ENCODE measurements at places on chromosomes 16 and 17.
A peak's percentile ranks its signal among the peaks of the same experiment; 100 is the strongest.

GRCh38 chr17:10127819-10128425, 70.5 kb downstream of the GAS7 start:
- DNase-seq, result no peak

DNA sequence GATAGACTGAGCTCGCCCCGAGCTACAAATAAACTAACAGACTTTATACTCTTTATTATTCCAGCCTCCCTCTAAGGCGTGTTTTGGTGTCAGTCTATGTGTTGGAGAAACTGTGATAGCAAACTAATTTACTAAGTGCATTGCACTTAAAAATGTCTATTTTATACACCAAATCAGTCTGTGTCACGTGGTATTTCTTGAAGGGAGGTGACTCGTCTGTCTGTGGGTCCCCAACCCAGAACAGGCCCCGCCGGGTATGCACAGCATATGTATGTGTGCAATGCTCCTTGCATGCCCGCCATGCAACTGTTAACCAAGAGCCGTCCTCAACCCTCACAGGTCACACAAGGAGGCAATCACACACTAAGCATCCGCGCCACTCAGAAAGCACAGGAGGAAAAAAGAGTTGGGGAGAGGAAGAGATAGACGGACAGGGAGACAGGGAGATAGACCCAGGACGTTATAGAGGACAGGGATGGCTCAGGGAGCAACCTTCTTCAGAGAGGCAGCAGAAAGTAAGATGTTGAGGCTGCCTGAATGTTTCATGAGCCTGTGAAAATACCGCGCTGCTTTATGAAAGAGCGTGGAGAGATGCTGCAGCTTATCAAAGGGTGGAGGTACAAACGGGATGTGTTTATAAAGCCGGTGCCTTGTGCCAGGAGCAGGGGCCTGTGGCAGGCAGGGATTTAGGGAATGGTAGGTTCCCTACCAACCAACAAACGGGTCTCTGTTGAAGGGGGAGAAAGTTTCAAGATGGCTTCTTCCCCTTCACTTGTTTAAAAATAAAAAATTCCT, 4.2 kb downstream of the RBFOX3 start:
- no peak for DNase-seq

DNA sequence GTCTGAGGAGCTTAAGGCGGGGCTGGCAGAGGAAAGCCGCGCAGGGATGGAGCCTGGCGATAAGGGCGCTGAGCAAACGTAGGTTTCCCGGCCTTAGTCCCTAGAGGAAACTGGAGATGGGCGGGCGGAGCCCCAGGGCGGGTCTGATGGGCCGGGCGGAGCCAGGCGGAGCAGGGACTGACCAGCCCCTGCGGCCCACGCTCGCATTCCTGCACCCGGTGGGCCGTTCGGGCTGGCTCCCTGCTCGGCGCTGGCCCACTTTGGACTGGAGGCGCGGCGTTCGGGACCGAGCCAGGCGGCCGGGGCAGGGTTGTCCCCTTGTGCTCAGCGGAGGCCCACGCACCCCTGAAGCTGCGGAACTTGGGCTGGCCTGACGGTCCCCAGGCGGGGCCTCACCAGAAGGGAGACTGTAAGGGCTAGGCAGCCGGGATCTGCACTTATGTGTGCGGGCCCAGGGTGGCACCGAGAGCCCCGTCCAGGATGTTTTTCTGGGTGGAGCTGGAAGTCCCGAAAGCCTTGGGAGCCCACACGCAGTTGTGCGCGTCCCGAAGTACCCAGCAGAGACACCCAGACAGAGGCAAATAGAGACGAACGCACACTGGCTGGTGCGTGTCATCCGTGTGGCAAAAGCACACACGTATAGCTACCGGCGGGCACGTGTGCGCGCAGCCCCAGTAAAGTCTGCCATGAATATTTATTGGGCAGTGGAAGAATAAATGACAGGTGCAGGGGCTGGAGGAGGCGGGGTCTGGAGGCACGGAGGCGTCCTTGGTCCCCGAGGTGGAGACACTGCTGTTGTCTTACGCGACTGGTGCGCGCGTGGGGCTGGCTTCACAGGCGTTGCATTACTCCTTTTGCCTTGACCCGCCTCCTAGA, 1.4 kb downstream of the PYDC1 start:
- peak; percentile 13 for DNase-seq

DNA sequence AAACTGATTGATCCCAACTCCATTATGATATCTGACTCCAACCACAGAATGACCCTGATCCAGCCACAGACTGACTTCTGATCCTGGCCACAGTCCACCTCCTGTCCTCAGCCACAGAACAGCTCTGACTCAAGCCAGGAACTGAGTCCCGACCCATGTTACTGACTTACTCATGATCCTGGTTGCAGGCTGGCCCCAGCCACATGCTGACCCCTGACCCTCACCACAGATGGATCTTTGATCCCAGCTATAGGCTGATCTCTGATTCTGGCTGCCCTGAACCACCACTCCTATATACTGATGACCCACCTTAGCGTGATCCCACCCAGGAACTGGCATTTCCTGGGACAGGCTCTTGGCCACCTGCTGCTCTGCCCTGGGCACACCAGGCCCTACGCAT, 32.2 kb upstream of the IL21R start:
- DNase-seq, result no peak

DNA sequence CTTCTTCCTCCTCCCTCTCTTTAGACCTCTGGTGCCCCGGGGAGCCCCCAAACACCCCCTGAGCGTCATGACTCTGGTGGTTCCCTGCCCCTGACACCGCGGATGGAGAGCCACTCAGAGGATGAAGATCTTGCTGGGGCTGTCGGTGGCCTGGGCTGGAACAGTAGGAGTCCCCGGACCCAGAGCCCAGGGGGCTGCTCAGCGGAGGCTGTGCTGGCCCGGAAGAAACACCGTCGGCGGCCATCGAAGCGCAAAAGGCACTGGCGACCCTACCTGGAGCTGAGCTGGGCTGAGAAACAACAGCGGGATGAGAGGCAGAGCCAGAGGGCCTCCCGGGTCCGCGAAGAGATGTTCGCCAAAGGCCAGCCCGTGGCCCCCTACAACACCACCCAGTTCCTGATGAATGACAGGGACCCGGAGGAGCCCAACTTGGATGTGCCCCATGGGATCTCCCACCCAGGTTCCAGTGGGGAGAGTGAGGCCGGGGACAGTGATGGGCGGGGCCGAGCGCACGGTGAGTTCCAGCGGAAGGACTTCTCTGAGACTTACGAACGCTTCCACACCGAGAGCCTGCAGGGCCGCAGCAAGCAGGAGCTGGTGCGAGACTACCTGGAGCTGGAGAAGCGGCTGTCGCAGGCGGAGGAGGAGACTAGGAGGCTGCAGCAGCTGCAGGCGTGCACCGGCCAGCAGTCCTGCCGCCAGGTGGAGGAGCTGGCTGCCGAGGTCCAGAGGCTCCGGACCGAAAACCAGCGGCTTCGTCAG, 7.5 kb downstream of the HEXIM2 start:
- no peak for DNase-seq

DNA sequence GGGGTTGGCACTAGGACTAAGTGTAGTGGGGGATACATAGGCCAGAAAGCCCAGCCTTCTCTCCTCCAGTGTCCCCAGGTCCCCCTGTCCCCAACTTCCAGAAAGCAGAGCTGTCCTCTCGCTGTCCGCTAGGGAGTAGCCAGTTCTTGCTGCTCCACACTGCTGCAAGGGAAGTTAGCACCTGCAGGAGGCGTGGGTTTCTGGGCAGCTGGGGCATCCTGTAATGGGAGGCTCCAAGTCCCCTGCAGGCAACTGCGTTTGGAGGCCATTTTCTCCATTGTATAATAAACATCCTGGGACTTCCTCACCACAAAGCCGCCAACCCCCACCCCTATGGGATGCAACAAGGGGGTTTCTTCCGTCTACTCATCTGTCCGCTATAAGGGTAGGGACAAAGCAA, 1.7 kb downstream of the RPRML start:
- no peak for DNase-seq

DNA sequence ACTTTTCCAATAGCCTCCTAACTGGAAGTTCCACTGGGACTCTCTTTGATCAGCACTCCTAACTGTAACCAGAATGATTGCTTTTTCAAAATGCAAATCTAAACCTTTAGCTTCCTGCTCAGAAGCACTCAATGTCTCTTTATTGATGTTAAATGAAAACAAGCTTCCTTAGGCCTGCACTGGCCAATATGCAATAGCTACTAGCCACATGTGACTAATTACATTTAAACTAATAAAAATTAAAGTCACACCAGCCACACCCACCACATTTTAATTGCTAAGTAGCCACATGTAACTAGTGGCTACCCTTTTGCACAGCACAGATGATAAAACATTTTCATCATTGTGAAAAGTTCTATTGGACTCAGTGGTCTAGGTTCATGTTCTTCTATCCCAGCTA, 31.8 kb downstream of the FAM20A start:
- no peak for DNase-seq

GRCh38 chr17:77881545-77881944, 77.0 kb upstream of the TNRC6C start:
- DNase-seq, result no peak

GRCh38 chr16:89863741-89864526, 9.5 kb upstream of the TCF25 start:
- no peak for DNase-seq

- no peak for DNase-seq
Observed at GRCh38 chr17:44915321-44915726, at the start of gene GFAP. GFAP (minus strand) TSS chr17:44915500; CDS start chr17:44915486, 14 bp downstream.

GRCh38 chr17:15451680-15452079, 15.7 kb downstream of the CDRT4 start:
- DNase-seq, result no peak

DNA sequence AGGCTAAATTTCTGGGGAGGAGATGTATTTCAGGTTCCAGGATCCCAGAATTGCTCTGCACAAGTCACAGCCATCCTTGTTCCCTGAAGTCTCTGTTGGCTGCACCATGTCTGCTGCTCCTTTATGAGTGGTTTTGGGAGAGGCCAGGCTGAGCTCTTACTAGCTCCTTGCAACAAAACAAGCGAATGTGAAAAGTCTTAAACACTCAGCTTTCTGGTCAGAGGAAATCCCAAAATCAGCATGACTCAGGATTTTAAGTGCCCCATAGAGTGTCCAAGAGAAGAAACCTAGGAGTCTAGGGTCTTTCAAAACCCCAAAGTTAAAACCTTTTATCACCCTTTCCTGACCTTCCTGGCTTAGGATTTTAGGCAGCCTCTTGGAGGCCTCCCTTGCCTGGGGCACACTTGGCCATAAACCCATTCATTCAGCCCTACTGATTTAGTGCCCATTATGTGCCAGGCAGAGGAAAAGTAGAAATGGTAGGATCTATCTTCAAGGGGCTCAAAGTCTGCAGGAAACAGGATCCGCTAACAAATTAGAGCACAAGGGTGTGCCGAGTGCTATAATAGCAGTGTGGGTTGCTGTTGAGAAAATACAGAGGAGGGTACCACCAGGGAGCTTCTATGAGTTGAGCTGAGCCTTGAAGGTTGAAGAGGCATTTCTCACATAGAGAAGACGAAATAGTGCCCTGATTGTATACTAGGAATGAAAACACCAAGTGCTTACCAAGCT, 36.9 kb downstream of the SOST start:
- no peak for DNase-seq

DNA sequence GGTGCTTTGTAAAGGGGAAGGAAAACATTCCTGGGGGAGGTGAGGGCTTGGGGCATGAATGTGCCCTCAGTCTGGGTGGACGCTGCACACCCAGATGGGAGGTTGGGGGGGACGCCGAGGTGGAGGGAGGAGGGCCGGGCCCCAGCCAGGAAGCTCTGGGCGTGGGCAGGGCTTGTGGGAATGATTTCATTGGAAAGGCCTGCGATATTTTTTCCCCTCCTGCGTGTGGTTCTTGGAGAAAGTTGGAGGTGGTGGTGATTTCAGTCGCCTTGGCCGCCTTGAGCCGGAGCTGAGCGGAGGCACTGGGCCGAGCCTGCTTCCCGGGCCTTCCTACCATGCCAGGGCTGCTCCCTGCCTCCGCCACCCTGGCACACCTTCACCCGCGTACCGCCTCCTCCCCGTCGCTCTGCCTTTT, 26.4 kb upstream of the CLEC18A start:
- no peak for DNase-seq

DNA sequence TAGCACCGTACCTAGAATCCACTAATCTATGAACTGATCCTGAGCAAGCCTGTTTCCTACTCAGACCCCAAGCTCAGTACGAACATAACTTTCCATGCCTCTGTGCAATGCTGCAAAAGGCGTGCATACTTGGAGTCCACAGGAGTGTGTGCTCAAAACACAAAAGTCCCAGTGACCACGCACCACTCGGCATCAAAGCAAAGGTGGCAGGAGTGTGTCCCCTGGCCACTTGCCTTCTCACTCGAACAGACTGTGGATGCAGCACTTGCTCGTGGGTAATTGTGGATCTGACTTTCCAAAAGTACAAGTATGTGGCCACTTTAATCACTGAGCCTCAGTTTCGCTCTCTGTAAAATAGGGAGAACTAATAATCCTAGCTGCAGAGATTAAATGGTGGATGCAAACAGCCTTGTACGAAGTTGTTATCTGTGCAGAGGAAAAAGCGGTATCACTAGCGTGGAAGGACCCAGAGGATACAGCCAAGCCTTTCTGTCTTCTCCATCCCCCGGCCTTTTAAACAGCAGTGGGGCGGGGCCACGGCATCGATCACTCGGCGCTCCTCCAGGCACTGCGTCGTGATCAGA, 311 bp upstream of the KDM8 start:
- DNase-seq, result no peak

GRCh38 chr16:30870904-30871303, 23.0 kb downstream of the BCL7C start:
- no peak for DNase-seq

- DNase-seq, result peak; percentile 67
Observed at GRCh38 chr17:42180922-42181850, at the start of gene KCNH4. KCNH4 (minus strand) TSS chr17:42181142; CDS start chr17:42180945, 197 bp downstream.

- DNase-seq, result no peak
Observed at GRCh38 chr16:56373003-56373402, 52.3 kb downstream of the AMFR start.

GRCh38 chr16:57764341-57765159, 29.0 kb downstream of the KATNB1 start:
- DNase-seq, result no peak

GRCh38 chr17:21417921-21418320, 41.8 kb downstream of the KCNJ12 start:
- DNase-seq, result no peak

DNA sequence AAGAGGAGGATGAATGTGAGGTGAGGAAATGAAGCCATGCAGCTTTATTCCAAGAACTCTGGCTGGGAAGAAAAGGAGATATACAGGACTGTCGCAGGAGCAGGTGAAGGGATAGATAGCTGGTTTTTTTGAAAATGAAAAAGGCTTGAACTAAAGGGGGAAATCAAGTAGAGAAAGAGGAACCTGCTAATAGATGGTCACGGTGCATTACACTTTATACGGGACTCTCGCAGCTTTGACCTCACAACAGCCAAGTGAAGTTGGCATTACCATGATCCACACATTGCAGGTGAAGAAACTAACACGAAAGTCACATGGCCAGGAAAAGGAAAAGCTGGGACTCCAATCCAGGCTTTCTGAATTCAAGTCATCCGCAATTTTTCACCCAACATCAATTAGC, 86.9 kb downstream of the HS3ST2 start:
- no peak for DNase-seq

GRCh38 chr16:1258906-1259759, 3.3 kb downstream of the TPSD1 start:
- DNase-seq, result no peak

DNA sequence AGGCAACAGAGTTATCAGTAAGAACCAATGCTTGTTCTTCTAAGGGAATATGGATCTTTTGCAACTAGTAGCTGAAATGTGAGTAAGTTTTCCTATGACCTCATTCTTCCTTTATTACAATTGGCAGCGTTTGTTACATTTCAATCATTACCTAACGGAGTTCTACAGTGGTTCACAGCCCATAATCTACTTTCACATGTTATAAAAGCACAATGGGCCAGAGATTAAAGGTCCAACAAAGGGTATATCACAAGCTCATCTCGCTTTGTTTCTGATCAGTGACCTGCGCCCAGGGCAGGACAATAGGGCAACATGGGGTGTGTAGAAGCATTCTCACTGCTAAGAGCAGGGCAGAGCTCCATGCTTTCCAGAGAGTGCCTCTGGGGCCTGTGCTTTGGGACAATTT, 279.9 kb upstream of the DYNLRB2 start:
- no peak for DNase-seq

Measured in NCI-H1436 treated with DMSO at 0.1 percent for 48 hours (cell line).